Dermis microvascular lymphatic vessel endothelial cell (primary cell): ENCODE measurements at places on chromosomes 5 and 9.
A peak's percentile ranks its signal among the peaks of the same experiment; 100 is the strongest.

DNA sequence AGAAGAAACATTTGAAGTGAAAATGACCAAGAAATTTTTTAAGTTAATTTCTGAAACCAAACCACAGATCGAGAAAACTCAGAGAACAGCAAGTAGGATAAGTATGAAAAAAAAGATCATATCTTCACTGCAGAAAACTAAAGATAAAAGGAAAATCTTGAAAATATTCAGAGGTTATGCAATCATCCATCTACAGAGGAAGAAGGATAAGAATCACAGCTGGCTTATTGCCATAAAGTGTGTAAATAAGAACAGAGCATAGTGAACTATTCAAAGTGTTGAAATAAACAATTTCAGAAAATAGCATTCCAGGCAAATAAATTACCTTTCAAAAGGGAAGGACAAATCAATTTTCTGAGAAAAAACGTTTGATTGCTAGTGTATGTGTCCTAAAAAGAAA lies 1191.7 kb upstream of the CDH6 start:
- DNase-seq: no peak

DNA sequence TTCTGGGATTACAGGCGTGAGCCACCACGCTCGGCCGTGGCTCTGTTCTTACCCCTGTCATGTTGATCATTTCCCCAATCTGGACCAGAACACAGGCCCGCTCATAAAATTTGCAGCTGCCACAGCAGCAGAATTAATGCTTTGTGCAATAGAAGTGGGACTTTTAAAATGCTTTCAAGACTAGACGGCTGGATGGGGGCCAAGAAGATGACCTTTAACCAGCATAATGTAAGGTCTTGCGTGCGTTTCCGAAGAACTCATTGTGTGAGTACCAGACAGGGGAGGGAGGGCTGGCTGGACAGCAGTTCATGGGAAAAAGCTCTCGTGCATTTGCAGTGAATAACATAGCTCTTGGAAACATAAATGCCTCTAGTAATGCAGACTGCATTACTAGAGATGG lies 3.5 kb upstream of the WDR38 start:
- peak; percentile 93 for DNase-seq

- peak; percentile 7 for DNase-seq
Measured at GRCh38 chr5:39148983-39149534, 70.3 kb downstream of the FYB1 start.

GRCh38 chr5:150517272-150518152 lies 9.6 kb downstream of the NDST1 start:
- DNase-seq: no peak

GRCh38 chr9:90953200-90953599 lies 151.6 kb downstream of the SYK start:
- no peak for DNase-seq
